ENCODE measurements at places on chromosomes 16 and 17. TPM values are rescaled to one million over a fixed set of nuclear protein-coding genes. Genes with fewer than 3 reads are reported as not detected.

The PPP1R27 gene
- not detected for total RNA-seq

The CACNG4 gene
- total RNA-seq, result not detected

The MPV17L gene
- 0.10 TPM for total RNA-seq

The ITGAD gene
- not detected for total RNA-seq

The ZACN gene
- total RNA-seq, result not detected

The CDH11 gene
- 73.2 TPM for total RNA-seq

The FOXO3B gene
- total RNA-seq, result 5.6 TPM

The SALL1 gene
- not detected for total RNA-seq

The LGALS9 gene
- 49.0 TPM for total RNA-seq

The NPIPB2 gene
- 4.6 TPM for total RNA-seq

The DCUN1D3 gene
- total RNA-seq, result 42.4 TPM

The SHISA9 gene
- not detected for total RNA-seq

The CCL4L2 gene
- total RNA-seq, result not detected

The ABCA10 gene
- total RNA-seq, result 2.5 TPM

The SMG1 gene
- 81.7 TPM for total RNA-seq

The ITGA2B gene
- total RNA-seq, result 0.19 TPM

The HEATR9 gene
- total RNA-seq, result not detected

The SLFN5 gene
- total RNA-seq, result 25.5 TPM

The ZDHHC1 gene
- total RNA-seq, result 8.5 TPM

The LAT gene
- 2.3 TPM for total RNA-seq

The CA7 gene
- total RNA-seq, result not detected

The TP53TG3C gene
- total RNA-seq, result not detected

The SECTM1 gene
- total RNA-seq, result 0.48 TPM

The WSCD1 gene
- 30.1 TPM for total RNA-seq

The CHMP1A gene
- 163 TPM for total RNA-seq

The SLC38A10 gene
- 57.4 TPM for total RNA-seq

The OMG gene
- total RNA-seq, result not detected

The PIPOX gene
- 2.8 TPM for total RNA-seq

The AGRP gene
- total RNA-seq, result not detected

The CCDC137 gene
- total RNA-seq, result 11.8 TPM

The VWA3A gene
- total RNA-seq, result not detected

The KRTAP4-6 gene
- not detected for total RNA-seq

The SMIM5 gene
- total RNA-seq, result 0.10 TPM

The SRL gene
- total RNA-seq, result under 0.01 TPM

The TRPV3 gene
- not detected for total RNA-seq

The KRT17 gene
- not detected for total RNA-seq

The SMPD3 gene
- total RNA-seq, result 0.10 TPM

The BCAR1 gene
- 232 TPM for total RNA-seq

The HASPIN gene
- 7.8 TPM for total RNA-seq

The ABCA8 gene
- 1.4 TPM for total RNA-seq

The SLFN12 gene
- total RNA-seq, result 48.2 TPM

The CACNG3 gene
- not detected for total RNA-seq

The ZKSCAN2 gene
- 8.8 TPM for total RNA-seq

The CTF1 gene
- 0.19 TPM for total RNA-seq

The PHF12 gene
- total RNA-seq, result 27.4 TPM

The RABEP1 gene
- total RNA-seq, result 44.1 TPM

The GCGR gene
- total RNA-seq, result not detected

The TPPP3 gene
- not detected for total RNA-seq

The OTOP2 gene
- not detected for total RNA-seq

The SCNN1G gene
- 0.33 TPM for total RNA-seq

The GPR179 gene
- not detected for total RNA-seq

The TTYH2 gene
- 2.1 TPM for total RNA-seq

The VPS9D1 gene
- total RNA-seq, result 8.0 TPM

The MYH13 gene
- not detected for total RNA-seq

The PRKCB gene
- total RNA-seq, result under 0.01 TPM

The GEMIN4 gene
- 21.9 TPM for total RNA-seq

All from vein endothelial cell (primary cell).